HuH-7 (cell line): ENCODE measurements at places on chromosomes 11 and 22.

DNA sequence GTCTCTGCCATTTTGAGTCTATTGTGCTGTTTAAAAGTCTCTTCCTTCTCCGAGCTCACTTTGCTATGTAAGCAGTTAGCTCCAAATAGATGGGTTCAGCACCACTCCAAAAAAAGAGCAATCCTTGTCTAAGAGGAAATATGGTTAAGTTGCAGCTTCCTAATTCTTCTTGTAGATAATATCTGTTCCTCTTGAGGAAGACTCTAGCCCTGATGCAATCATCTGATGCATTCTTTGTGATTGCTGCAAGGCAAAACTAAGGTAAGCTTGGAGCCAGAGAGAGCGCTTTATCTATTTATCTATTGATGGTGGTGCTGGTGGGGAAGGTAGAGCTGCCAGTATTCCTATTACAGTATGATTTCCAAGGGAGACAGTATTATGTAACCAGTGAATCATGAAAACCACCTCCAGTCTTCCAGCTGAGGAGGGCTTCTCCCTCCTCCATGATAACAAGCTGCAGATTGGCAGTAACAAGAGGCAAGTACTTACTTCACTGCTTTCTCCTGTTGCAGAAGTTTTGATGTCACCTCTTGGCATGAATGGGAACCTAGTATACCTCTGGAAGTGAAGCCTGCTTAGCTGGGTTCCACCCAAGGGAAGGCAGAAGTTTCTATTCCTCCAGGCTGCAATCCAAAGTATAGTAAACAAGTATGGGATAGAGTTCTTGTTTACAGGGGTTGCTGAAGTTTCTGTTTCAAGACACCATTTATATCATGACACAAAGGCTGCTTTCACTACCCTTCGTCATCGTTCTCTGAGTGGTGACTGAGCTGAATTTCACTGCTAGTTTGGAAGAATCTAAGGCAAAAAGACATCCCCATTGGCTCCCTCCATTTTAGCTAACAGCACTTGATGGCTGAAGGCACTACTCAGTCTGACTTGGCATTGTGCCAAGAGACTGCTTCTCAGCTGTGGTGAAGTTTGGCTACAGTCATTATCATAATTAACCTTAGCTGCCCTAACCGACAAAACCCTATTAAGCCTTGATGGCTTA, 49.7 kb downstream of the FDX1 start:
- DNase-seq, result no peak

DNA sequence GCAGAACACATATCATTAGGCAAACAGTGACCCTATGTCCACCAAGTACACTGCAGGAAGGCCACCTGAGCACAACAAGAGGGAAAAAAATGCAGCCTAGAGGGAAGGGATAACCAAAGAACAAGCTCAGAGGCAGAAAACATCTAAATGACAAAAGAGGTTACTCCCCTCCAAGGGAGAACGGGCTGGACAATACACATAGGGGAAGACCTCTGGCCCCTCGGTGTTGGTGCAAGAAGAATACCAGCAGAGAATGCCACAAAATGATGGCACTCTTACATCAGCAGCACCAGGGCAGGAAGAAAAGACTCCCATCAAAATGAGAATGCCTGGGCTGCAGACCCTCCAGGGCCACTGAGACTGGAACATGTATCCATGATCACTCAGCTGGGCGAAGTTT, 66.6 kb upstream of the OPCML start:
- DNase-seq, result no peak

DNA sequence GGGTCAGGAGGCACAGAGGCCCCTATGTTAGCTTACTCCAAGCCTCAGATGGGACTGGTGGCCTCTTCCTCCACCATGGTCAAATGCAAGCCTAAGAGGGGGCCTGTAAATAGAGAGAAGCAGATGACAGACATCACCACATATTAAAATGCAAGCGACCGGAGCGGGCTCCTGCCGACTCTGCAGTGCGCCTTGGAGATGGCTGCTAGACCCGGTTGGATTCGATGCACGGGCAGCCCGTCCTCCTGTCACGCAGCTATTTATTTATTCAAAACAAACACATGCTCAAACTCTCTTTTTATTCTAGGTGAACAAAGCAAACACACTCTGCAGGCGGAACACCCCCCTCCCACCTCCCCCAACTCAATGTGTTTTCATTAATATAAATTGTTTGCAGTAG, 208.0 kb downstream of the DSCAML1 start:
- no peak for DNase-seq

- DNase-seq, result no peak
Observed at GRCh38 chr11:126702987-126703386, 297.6 kb downstream of the KIRREL3 start.

GRCh38 chr22:22787786-22788459, 99.7 kb upstream of the IGLL5 start:
- DNase-seq, result peak; percentile 62

- no peak for DNase-seq
Observed at GRCh38 chr11:105910095-105910715, 111.8 kb downstream of the MSANTD4 start.

GRCh38 chr11:40291741-40292140, 1167.7 kb downstream of the LRRC4C start:
- no peak for DNase-seq

DNA sequence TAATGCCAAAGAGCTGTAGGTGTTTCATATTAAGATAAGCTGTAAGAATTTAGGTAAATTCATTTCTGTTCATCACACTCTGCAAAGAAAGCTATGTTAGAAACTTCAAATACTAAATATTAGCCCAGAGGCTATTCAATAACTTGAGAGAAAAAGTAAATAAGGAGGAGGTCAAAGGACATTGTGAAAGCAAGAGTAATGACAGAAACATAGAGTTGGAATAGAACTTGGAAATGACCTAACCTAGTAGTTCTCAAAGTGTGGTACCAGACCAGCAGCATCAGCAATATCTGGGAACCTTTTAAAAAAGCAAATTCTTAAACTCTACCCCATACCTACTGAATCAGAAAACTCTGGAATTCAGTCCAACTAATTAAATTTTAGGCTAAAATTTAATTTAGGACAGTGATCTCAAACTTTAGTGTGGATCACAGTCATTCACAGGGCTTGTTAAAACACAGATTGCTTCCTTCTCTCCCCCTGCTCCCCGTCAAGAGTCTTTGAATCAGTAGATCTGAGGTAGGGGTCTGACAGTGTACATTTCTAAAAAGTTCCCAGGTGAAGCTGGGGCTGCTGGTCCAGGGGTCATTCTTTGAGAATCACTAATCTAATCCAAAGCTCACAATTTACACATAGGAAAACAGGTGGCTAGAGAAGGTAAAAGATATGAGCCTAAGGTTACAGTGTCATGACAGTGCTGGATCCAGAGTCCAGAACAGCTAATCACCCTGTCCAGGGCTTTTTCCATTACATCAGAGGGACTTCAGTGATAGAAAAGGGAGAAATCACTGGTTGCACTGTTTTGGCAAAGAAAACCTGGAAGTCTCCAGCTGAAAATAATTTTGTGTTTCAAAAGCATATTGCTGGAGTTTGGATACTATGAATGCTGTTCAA, 241.1 kb downstream of the SOX6 start:
- peak; percentile 12 for DNase-seq

DNA sequence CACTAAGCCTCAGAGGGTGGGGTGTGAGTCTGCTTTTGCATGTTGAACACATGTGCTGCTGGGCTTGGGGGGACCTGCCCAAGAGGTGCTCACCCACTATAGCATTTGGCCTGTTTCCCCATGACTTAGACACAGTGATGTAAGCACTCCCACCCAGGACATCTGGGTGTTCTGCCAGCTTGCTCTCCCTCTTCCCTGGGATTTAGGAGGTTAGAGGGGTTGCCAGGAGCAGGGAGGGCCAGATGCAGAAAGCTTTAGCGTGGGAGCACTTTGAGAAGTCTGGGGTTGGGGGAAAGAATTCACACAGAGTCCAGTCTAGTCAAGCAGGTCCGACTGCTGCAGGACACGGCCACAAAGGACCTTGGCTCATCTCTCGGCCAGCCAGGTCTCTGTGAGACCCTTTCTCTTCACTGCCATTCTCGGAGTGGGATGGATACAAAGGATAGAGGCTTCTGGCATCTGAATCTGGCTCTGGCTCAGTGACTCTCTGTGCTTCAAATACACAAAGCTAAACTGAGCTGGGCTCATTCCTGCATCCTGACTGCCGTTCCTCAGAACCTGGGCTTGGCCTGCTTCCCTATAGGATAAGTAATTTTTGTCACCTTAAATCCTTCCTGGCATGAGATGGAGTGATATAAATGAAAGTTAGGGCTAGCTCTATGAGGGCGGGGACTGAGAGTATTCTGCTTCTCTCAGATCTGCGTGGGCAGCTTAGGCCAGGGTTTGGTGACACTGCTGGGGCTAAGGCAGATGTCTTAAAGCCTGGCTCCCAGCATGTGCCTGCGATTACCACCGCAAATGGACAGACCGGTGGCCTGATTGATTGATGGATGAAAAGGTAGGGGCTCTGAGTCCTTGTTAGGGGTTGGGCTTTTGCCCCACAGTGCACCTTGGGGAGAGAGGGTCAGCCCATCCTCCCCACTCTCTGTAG, 14.5 kb downstream of the USP2 start:
- no peak for DNase-seq

DNA sequence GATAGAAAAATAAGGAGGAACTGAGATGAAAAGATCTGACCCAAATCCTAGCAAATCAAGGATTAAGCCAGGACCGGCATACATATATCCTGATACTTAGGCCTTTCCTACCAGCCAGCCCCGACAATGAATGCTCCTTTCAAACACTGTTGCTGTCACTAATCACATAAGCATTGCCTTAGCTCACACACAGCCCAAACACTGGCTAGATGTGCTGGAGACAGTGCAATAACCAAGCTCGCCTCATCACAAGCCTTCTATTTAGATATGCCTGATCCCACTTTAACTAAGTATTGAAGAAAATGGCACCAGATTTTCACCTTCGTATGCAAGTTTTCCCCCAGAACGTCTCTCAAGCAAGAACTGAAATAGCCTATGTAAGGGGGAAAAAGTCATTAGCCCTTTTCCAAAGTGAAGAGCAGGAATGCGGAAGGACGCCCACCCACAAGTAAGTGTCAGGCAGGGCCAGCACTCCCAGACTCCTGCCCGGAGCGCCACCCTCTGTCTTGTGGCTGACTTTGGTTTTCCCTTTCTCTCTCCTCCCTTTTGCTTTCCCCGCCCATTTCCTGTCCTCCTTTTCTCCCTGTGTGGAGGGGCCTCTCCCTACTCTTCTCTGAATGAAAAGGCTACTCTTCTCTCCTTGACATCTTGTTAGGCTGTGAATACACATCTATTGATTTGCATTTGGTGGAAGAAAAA, 8.9 kb upstream of the OPCML start:
- no peak for DNase-seq
